Stimulated activated CD4-positive, alpha-beta T cell treated with anti-CD3 and anti-CD28 coated beads, Interleukin-15, amount 100 ng/mL, for 24 hours (primary cell): ENCODE measurements at places on chromosomes 1 and 21.

DNA sequence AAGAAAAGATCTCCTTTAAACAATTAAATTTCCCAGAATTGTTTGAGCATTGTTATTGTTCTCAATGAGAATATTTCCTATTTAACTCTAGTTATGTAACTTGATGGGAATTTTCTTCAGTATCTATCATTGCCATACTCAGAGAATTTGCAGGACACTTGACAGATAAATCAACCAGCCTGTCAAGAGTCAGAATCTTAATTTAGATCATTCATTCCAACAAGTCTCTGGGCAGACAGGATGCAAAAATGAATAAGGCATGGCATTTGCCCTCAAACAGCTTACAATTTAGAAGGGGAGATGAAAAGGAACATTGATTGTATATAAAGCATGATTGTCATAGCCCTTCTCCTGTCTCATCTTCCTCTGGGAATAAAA lies 7.3 kb upstream of the DISC1 start:
- no peak for DNase-seq

DNA sequence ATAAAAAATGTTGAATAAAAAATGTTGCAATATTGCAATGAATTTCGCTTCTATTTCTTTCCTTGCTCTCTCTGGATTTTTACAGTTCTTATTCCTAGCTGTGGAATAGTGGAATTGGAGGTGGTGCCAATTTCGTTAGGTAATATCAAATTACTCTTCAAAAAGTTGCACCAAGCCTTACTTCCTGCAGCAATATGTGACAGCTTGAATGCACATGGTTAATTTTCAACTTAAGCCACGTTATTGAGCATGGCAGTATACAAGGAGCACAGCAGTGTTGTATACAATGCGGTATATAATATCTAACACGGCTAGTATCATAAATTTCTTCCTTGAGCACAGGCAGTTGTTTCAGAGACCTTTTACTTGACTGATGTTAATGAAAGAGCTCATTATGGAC lies 152.5 kb downstream of the NOS1AP start:
- DNase-seq, result no peak

- no peak for DNase-seq
These were observed 556.8 kb downstream of the NPHP4 start for GRCh38 chr1:5435414-5435813.

- DNase-seq, result no peak
These were observed 128.3 kb downstream of the TMEM53 start for GRCh38 chr1:44545961-44546360.

DNA sequence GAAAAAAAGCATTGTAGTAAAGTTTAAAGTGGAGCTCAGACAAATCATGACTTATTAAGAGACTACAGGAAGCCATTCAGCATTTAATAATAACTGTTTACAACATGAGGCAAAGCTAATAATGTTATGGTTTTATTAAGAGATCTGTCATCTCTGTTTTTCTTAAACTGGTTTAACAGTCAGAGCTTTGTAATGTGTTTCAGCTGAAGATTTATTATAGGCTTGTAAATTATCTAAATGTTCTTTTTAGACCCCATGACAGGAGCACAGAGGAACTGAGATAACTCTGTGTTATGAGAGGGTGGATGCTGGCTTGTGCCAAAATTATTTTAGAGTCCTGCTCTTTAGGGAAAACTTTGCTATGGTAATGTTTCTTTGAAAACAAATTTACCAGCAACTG lies 38.0 kb upstream of the RWDD3 start:
- DNase-seq, result no peak

GRCh38 chr1:119617751-119618691 lies 30.0 kb downstream of the ZNF697 start:
- no peak for DNase-seq

- DNase-seq, result no peak
These were observed 70.4 kb upstream of the ANGPTL1 start for GRCh38 chr1:178941261-178941689.

GRCh38 chr1:30132602-30133286 lies 590.6 kb downstream of the MATN1 start:
- DNase-seq, result no peak
